Stimulated activated CD4-positive, alpha-beta T cell treated with anti-CD3 and anti-CD28 coated beads, Interleukin-15, amount 100 ng/mL, for 1 hour (primary cell): ENCODE measurements at places on chromosomes 3 and 15.

DNA sequence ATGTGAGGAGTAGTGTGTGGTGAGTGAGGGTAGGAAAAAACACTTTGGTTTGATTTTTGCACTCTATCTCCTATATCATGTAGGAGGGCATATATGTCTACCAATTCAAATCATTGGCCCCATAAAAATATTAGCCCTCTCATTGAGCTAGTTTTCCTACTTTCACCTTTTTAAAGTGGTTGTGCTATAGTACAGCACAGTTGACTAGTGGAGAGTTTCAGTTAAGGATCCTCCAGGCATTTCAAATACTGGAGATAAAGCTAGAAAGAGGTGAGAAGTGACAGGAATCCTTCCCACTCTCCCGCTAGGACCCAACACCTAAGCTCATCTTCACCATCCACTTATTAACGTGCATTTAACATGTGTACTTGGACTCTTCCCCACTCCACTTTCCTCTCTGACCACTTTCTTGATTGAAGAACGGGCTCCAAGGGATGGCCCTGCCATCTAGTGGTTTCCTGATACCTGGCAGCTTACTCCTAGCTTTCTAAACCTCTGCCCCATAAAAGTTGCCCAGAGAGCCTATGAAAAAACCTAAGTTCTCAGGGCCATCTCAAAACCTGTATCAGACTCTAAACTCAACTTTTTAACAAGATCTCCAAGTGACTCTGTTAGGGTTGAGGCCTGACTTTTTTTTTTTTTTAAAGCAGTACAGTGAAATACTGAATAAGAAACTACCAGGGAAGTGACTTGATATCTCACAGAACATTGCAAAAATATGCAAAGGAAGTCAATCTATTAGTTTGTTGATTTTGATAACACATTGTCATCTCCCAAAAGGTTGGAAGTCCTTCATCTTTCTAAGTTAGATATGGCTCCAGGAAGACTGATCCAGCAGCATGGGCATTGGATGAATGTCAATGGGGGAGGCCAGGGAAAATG lies 17.9 kb downstream of the IL12A start:
- DNase-seq, result no peak

DNA sequence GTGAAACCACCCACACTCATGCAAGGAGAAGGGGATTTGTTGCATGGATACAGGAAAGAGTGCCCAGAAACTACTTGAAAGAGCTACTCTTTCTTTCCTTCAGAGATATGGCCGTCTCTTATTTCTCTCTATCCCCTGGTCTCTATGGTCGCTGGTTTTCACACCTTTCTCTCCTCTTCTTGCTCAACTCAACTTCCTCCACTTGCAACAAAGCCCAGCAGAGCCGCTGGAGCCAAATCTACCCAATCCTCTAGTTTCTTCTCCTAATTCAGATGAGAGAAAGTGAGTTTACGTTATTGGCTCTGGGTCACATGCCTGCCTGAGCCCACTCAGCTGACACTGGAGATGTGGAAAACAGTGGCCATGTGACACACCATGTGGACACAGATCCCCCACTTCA lies 215.2 kb downstream of the OSBPL10 start:
- no peak for DNase-seq

GRCh38 chr3:52171514-52172261 lies 17.5 kb upstream of the POC1A start:
- no peak for DNase-seq

DNA sequence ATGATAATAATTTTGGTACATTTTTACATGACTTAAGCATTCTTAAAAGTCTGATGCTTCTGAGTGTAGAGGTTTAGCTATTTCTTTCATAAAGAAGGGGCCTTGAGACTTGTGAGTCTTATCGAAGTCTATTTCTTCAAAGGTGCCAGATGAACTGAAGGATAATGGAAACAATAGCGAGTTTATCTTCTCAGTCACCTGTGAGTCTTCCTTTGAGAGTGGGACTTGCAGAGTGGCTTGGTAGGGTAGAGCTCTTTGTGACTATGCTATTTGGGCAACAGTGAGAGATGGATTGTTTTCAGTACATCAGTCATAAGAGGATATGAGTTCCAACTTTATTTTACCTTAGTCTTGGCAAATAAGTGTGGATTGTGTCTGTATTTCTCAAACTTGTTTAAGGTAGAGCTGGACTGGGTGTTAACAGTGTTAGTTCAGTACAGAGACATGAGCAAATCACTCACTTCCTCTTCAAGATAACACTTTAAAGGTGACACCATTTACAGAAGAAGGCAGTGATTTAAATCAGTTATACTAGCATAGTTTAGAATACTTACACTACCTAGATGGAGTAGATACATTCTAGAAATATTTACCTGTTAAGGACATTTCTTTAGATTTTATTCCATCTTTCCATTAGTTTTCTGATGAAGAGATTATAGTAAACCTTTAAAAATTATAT lies 3.2 kb downstream of the AKAP13 start:
- DNase-seq, result no peak

DNA sequence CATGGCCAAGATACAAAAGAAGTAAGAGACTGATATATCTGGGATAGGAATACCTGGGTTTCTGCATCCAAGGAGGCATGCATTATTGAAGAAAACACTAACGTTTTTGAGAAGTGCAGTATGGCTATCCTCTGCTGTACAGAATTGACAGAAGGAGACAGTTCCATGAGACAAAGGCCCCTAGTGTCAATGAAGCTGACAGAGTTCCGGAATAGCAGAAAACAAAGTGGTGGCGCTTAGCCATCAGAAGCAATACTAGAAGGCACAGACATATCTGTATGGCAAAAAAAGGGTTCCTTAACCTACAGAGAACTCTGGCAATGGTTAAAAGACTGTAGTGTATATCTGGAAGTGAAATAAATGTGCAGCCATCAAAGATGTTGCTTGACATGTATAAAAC lies 77.8 kb downstream of the VGLL3 start:
- DNase-seq, result no peak

GRCh38 chr3:127458696-127459604 lies 131.6 kb downstream of the TPRA1 start:
- no peak for DNase-seq

GRCh38 chr3:188233320-188233719 lies 79.4 kb downstream of the LPP start:
- no peak for DNase-seq

GRCh38 chr15:59138243-59138642 lies 33.3 kb downstream of the CCNB2 start:
- peak; percentile 18 for DNase-seq

- no peak for DNase-seq
Observed at GRCh38 chr3:135107043-135107442, 312.0 kb downstream of the EPHB1 start.

DNA sequence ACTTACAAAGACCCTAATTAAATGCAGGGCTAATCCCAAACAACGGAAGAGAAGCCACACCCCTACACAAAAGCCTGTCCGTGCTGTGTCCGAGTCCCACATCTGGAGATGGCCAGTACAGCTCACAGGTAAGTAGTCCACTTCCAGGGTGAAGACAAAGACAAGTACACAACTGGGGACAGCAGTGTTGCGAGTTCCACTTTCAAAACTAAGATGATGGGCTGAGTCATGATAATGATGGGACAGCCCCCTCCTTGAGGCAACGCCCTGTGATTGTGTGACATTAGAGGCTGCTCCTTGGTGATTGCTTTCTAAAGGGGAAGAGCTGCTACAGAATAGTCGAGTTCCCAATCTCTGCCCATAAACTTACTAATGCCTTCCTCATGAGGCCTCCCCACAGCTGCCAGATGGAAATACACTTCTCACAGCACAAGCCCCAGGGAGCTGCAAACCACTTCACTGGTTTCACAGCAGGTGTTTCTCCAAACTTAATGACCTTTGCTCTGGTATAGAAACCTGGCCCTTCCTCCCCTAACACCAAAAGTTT lies 27.6 kb downstream of the RFT1 start:
- DNase-seq, result no peak

DNA sequence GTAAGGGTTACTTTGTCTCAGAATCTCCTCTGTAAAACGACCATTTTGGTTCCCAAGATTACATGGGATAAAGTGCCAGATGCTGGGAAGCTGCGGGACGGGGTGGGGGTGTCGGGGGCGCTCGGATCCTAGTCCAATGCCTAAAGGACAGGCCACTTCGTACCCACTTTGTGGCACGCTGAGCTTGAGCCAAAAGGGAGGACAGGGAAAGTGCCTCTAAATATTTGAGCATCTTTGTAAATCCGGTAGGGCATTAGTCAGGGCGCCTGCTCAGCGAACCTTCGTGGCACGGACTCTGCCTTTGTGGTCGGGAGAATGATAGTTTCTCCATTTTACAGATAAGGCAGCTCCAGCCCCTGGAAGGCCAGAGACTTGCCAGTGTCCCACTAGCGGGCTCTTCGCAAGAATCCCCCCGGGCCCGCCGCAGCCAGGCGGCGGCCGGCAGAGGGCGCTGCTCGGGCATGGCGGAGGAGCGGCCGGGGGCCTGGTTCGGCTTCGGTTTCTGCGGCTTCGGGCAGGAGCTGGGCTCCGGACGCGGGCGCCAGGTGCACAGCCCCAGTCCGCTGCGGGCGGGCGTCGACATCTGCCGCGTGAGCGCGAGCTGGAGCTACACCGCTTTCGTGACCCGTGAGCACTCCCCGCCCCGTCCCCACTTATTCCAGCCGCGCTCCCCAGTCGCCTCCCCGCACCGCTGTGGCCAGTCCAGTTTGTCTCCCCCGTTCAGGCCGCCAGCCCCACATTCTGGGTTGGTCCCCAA lies 1.8 kb downstream of the RCCD1 start:
- DNase-seq, result peak; percentile 51

DNA sequence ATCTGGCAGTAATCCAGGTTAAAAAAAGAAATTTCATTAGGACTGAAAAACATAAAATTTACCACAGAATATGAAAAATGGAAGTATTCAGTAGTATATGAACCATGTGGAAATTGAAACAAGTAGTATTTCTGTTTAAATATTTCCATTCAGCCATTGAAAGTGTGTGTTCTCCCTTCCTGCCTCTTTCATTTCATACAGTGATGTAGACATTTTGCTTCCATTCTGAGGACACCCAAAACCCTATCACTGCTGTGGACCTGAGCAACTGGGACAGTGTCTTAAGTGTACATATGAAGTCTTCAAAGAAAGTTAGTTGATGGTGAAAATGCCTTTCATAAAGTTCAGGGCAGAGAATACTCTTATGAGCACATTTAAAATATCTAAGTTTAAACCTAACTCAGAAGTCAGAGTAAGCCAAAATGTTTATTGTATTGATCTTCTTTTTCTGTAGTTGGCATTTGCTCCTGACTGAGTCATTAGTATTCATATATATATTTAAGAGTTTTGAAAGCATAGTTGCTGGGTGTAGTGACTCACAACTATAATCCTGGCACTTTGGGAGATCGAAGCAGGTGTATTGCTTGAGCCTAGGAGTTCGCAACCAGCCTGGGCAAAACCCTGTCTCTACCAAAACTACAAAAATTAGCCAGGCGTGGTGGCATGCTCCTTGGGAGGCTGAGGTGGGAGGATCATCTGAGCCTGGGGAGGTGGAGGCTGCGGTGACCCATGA lies 198.8 kb downstream of the KLHL25 start:
- no peak for DNase-seq

DNA sequence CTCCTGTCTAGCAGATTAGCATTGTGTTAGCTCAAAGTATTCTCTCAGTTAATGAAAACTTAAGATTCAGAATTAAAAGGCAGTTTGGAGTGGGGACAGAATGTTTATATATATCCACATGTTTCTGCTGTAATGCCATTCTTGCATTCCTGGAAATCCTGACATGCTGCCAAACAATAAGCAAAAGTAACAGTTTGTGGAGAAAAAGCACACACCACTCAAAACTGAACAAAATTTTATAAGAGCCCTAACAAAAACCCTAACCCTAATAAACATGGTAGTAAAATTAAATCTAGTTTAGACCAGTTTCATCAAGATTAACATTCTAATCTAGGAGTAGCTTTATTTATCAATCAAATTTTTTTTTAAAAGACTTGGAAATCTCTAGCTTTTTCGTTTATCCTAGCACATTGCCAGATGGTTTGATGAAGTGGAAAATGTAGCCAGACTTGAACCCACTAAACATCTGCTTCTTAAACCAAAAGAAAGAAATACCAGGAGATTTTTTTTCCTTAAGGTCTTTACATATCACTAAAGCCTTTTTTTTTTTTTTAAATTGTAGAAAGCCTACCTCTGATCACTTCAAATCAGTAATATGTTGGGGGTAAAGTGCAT lies 3.7 kb downstream of the TCAIM start:
- DNase-seq, result no peak

- DNase-seq, result peak; percentile 27
Observed at GRCh38 chr15:89090791-89091626, 2.8 kb downstream of the ABHD2 start.
